ENCODE measurements at places on chromosomes 5 and 9.

GRCh38 chr9:78001946-78002731 is 29.5 kb downstream of the GNAQ start:
- H3K27me3 ChIP-seq = no peaks in the 10 kb centered on the region
- peaks cover 4% of the 10 kb centered on the region for H3K36me3 ChIP-seq
- peaks cover 59% of the 10 kb centered on the region for H3K4me1 ChIP-seq
- no peak for DNase-seq
- H3K4me3 ChIP-seq = no peak overlapping the region

DNA sequence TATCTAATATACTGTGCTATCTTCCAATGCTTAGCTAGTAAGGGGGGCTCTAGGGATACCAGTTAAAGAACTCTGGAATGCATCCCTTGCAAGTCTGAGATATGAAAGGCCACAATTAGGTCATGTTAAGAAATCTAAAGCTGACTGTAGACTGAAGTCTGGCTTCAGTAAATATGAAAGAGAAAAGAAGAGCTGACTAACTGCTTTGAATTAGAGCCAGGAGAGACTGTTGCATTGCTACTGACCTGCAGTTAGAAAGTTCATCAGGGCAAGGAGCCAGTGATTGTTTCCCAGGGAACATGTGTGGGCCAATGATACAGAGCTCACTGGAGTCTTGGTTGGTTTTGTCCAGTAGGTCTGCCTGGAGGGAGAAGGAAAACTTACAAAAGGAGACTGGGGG is 472.1 kb upstream of the TNC start:
- H3K36me3 ChIP-seq = no peaks in the 10 kb centered on the region
- H3K4me1 ChIP-seq = no peaks in the 10 kb centered on the region
- no peak for DNase-seq
- peaks cover 7% of the 10 kb centered on the region for H3K27me3 ChIP-seq
- H3K4me3 ChIP-seq = no peak overlapping the region

- H3K27ac ChIP-seq = no peak overlapping the region
- H3K4me1 ChIP-seq = peaks cover 10% of the 10 kb centered on the region
- no peak for DNase-seq
- H3K4me3 ChIP-seq = no peak overlapping the region
- no peaks in the 10 kb centered on the region for H3K36me3 ChIP-seq
- H3K27me3 ChIP-seq = peaks cover 5% of the 10 kb centered on the region
These were observed 25.8 kb downstream of the AFAP1L1 start for GRCh38 chr5:149297340-149298025.

DNA sequence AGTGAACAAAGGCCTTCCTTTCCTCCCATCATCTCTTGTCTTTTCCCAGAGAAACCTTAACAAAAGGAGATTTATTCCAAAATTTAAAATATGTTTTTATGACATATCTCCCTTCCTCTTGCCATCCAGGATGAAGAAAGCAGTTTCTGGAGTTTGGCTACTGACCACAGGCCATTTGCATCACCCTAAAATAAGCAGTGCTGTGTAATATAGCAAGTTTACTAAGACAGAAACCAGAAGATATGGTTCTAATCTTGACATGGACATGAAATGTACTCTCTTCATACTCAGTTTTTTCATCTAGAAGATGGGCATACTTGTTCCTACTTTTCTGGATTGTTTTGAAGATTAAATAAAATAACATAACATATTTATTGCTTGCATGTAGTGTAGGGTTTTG is 50.2 kb upstream of the ZFAND5 start:
- no peak overlapping the region for H3K27ac ChIP-seq
- H3K36me3 ChIP-seq = no peaks in the 10 kb centered on the region
- H3K27me3 ChIP-seq = no peaks in the 10 kb centered on the region
- H3K4me3 ChIP-seq = no peak overlapping the region
- DNase-seq = no peak

GRCh38 chr9:126844085-126844484 is 16.4 kb upstream of the ZBTB34 start:
- no peaks in the 10 kb centered on the region for H3K27me3 ChIP-seq
- H3K4me3 ChIP-seq = no peak overlapping the region
- peaks cover under 1% of the 10 kb centered on the region for H3K36me3 ChIP-seq
- DNase-seq = no peak

GRCh38 chr5:63726496-63726895 is 235.7 kb downstream of the HTR1A start:
- no peaks in the 10 kb centered on the region for H3K36me3 ChIP-seq
- H3K27ac ChIP-seq = no peak overlapping the region
- H3K27me3 ChIP-seq = no peaks in the 10 kb centered on the region
- DNase-seq = no peak
- no peak overlapping the region for H3K4me3 ChIP-seq

- no peak overlapping the region for H3K4me3 ChIP-seq
- H3K27ac ChIP-seq = no peak overlapping the region
- H3K27me3 ChIP-seq = no peaks in the 10 kb centered on the region
- no peaks in the 10 kb centered on the region for H3K36me3 ChIP-seq
- DNase-seq = no peak
These were observed 127.9 kb upstream of the PALM2AKAP2 start for GRCh38 chr9:109652112-109652511.

GRCh38 chr9:7293091-7293490 is 506.5 kb downstream of the DMAC1 start:
- H3K27ac ChIP-seq = no peak overlapping the region
- no peak overlapping the region for H3K4me3 ChIP-seq
- peaks cover 8% of the 10 kb centered on the region for H3K4me1 ChIP-seq
- DNase-seq = no peak

- no peaks in the 10 kb centered on the region for H3K36me3 ChIP-seq
- DNase-seq = no peak
These were observed 234.2 kb upstream of the ADAMTS16 start for GRCh38 chr5:4905674-4906520.

DNA sequence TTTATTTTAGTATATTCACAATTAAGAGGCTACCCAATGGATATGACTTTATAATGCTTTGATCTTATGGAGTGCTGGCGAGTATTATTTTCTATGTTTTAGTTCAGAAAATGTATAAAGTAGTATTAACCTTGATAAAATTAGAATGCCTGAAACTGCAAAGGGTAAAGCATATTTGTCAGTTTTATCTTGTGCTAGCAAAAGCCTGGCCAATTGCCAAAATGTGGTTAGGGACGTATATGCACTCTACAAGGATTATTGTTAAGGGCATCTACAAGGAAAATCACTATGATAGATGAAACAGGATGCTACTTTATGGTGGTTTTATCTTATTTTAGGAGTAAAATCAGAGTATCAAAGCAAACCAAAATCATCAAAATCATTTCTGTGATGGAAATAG is 281.7 kb downstream of the CCDC171 start:
- no peak overlapping the region for H3K27ac ChIP-seq
- H3K4me1 ChIP-seq = no peaks in the 10 kb centered on the region
- no peak for DNase-seq
- no peak overlapping the region for H3K4me3 ChIP-seq
- H3K27me3 ChIP-seq = no peaks in the 10 kb centered on the region

DNA sequence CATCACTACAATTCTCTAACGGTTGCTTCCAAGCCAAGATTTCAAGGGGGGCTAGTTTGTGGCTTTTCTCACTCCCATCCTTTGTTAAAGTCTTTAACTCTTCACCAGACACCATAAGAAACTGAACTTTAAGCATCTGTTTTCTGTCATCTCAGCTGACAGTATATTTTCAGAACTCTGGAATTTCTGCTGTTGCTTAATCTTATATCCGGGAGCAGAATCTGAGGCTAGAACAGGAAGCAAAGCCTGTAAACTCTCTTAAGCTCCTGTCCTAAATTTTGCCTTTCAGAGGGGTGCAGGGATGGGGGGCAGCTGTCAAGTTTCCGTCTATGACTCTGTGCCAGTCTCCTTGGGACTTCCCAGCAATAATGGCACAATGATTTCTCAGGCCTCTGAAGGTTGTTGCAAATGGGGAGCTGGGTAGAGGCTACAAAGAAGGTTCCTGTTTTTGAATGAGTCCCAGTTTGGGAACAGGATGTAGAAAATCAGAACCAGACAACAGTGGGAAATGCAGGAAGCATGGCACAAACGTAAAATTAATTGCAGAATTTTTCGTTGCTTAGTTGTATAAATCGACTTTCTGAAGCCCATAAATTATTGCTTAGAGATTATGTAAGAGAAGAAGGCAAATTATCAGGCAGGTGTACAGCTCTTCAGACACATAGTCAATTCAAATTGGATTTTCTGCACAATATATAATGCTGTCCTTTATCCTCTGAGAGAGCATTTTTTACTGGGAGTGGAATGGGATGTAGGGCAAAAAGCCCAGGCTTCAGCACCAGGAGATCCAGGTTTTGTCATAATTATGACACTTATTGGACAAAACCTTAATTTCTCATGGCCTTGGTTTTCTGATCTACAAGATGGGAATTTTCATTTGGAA is 430.9 kb downstream of the DMAC1 start:
- H3K4me3 ChIP-seq = no peak overlapping the region
- H3K27ac ChIP-seq = no peak overlapping the region
- DNase-seq = no peak
- H3K27me3 ChIP-seq = peaks cover 3% of the 10 kb centered on the region
- no peaks in the 10 kb centered on the region for H3K36me3 ChIP-seq

GRCh38 chr5:143279698-143280097 is 123.8 kb downstream of the NR3C1 start:
- H3K27ac ChIP-seq = no peak overlapping the region
- H3K36me3 ChIP-seq = peaks cover 35% of the 10 kb centered on the region
- peaks cover 2% of the 10 kb centered on the region for H3K4me1 ChIP-seq
- no peak for DNase-seq

DNA sequence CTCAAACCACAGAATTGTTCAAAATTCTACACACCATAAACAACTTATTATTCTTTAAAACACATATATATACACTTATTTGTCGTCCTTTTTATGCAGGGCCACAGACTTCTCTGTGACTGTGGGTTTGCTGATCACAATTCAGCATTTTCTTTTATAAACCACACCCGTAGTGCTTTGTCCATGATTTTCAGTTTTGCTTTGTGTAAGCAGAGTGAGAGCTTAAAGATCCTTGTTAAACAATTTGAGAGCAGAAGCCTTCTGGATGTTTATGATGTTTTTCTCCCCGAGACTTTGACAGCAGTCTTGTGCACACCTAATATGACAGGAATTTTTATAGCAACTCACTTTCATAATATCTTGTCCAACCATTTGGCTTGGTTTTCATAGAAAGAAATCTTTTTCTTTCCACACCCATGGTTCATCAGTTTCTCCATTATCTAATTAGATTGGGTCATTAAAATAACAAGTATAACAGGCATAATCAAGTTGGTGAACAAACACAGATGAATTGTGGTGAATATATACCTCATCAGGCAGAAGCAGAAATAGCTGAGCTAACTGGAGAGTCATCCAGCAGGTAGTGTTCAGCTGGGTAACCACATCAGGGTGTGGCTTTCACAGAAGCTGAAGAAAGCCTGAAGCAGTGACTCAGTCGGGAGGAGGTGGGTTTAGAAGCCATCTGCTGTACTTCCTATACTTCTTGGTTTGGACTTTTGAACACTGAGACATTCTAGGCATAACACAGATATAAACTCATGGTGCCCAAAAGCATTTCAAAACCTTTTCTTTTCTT is 232.8 kb downstream of the DOCK8 start:
- H3K4me1 ChIP-seq = peaks cover 27% of the 10 kb centered on the region
- H3K27ac ChIP-seq = peak overlapping the region; percentile 78
- H3K27me3 ChIP-seq = no peaks in the 10 kb centered on the region

- no peak overlapping the region for H3K4me3 ChIP-seq
- no peaks in the 10 kb centered on the region for H3K27me3 ChIP-seq
- DNase-seq = no peak
- peaks cover 2% of the 10 kb centered on the region for H3K36me3 ChIP-seq
- H3K27ac ChIP-seq = no peak overlapping the region
These were observed 259.6 kb upstream of the DMRT1 start for GRCh38 chr9:581673-582497.

GRCh38 chr5:102668220-102668932 is 86.7 kb upstream of the PAM start:
- H3K4me1 ChIP-seq = no peaks in the 10 kb centered on the region
- H3K27ac ChIP-seq = no peak overlapping the region
- DNase-seq = no peak
- H3K27me3 ChIP-seq = peaks cover 9% of the 10 kb centered on the region
- no peaks in the 10 kb centered on the region for H3K36me3 ChIP-seq

DNA sequence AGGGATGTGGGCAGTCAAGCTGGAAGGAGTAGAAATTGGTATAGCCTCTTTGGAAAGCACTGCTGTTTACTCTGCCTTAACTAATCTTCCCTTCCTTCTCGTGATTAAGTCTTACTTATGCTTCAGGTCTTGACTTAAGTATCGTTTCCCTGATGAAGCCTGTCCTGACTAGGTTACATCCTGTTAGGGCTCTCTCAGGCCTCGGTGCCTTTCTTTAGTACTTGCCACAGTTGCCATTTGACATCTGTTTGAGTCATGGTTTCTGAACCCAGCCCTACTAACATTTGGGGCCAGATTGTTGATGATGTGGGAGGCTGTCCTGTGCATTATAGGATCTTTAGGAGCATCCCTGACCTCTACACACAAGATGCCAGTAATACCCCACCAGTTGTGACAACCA is 94.4 kb downstream of the GAPVD1 start:
- H3K27me3 ChIP-seq = no peaks in the 10 kb centered on the region
- H3K4me3 ChIP-seq = no peak overlapping the region
- H3K36me3 ChIP-seq = peaks cover 46% of the 10 kb centered on the region
- DNase-seq = no peak
- H3K4me1 ChIP-seq = peaks cover 9% of the 10 kb centered on the region
- H3K27ac ChIP-seq = peak overlapping the region; percentile 26

DNA sequence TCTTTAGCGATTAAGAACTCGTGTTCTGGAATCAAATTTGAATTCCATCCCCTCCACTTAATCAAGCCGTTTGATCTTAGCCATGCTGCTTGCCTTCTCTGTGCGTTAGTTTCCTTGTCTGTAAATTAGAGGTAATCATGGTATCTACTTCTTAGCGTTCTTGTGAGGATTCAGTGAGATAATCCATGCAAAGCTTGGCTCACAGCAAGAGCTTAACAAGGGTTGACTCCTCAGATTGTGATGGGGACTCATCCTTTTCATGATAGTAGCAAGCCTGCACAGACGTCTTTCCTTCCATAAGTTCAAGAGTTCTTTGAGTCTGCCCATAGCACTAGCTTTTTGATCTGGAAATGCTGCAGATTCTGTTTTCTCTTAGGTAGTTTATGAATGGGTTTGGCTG is 72.8 kb downstream of the TRIO start:
- H3K4me1 ChIP-seq = no peaks in the 10 kb centered on the region
- no peak overlapping the region for H3K27ac ChIP-seq
- peaks cover 17% of the 10 kb centered on the region for H3K27me3 ChIP-seq
- H3K4me3 ChIP-seq = no peak overlapping the region

GRCh38 chr5:168951356-168951755 is 349.6 kb downstream of the SLIT3 start:
- H3K27me3 ChIP-seq = no peaks in the 10 kb centered on the region
- H3K4me3 ChIP-seq = no peak overlapping the region
- no peak for DNase-seq
- H3K27ac ChIP-seq = no peak overlapping the region
- no peaks in the 10 kb centered on the region for H3K36me3 ChIP-seq
